ENCODE measurements at places on chromosomes 7 and 10. TPM values are rescaled to one million over a fixed set of nuclear protein-coding genes. Genes with fewer than 3 reads are reported as not detected.
A peak's percentile ranks its signal among the peaks of the same experiment; 100 is the strongest.

GRCh38 chr7:106029451-106029850 is 66.4 kb downstream of the CDHR3 start:
- no peaks in the 10 kb centered on the region for H3K36me3 ChIP-seq
- no peak overlapping the region for H3K27ac ChIP-seq
- H3K4me1 ChIP-seq = no peaks in the 10 kb centered on the region
- DNase-seq = no peak
- no peaks in the 10 kb centered on the region for H3K27me3 ChIP-seq
- no peak overlapping the region for H3K4me3 ChIP-seq

Gene MMP21
- total RNA-seq = 0.14 TPM

DNA sequence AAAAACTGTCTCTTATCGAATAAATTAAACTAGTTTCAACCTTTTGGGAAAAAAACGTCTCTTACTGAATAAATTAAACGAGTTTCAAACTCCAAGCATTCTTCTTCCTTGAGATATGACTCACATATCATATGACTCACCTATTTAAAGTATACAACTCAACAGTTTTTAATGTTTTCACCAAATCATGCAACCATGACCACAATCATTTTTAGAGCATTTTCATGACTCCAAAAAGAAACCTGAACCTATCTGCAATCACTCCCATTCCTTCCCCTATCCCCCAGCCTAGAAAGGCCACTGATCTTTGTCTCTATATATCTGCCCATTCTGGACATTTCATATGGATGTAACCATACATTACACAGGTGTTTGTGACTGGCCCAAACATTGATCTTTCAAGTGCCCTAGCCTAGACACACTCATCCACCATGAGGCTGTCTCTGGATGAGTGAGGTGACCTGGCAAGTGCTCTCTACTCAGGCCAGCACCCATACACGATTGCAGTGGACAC is 115.3 kb downstream of the PIP4K2A start:
- H3K27ac ChIP-seq = no peak overlapping the region
- DNase-seq = no peak
- no peaks in the 10 kb centered on the region for H3K36me3 ChIP-seq
- no peak overlapping the region for H3K4me3 ChIP-seq

GRCh38 chr7:1046722-1047679 is 2.7 kb downstream of the GPR146 start:
- peaks cover 39% of the 10 kb centered on the region for H3K4me1 ChIP-seq
- no peak overlapping the region for H3K27ac ChIP-seq
- no peak overlapping the region for H3K4me3 ChIP-seq
- no peaks in the 10 kb centered on the region for H3K27me3 ChIP-seq
- DNase-seq = no peak
- no peaks in the 10 kb centered on the region for H3K36me3 ChIP-seq

DNA sequence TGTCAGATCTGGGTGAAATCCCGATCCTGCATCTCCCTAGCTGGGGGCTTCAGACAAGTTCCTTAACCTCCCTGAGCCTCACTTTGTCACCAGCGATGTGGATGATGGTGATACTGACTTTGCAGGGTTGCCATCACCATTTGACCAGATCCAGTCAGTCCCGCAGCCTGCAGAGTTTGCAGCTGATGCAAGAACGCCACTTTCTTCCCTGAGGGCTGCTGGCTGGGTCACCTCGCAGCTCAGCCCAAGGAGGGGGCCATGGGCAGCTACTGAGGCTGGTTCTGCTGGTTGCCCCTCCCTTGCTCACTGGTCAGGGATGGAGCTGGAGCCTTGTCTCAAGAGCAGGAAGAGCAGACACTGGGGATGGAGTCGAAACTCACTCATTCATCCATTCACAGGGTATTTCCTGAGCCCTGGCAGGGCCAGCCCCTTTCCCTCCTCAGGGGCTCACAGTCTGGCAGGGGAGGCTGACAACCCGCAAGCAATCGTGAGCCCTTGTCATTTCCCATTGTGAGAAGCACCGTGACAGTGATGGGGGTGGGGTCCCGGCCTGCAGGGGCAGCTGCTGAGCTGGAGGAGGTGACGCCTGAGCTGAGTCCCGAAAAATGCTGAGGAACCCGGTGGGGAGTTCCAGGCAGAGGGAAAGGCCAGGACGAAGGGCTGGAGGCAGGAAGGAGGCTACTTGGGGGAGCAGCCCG is 111.1 kb upstream of the TCF7L2 start:
- no peaks in the 10 kb centered on the region for H3K36me3 ChIP-seq
- no peak overlapping the region for H3K4me3 ChIP-seq
- H3K4me1 ChIP-seq = no peaks in the 10 kb centered on the region
- DNase-seq = no peak
- H3K27me3 ChIP-seq = no peaks in the 10 kb centered on the region

DNA sequence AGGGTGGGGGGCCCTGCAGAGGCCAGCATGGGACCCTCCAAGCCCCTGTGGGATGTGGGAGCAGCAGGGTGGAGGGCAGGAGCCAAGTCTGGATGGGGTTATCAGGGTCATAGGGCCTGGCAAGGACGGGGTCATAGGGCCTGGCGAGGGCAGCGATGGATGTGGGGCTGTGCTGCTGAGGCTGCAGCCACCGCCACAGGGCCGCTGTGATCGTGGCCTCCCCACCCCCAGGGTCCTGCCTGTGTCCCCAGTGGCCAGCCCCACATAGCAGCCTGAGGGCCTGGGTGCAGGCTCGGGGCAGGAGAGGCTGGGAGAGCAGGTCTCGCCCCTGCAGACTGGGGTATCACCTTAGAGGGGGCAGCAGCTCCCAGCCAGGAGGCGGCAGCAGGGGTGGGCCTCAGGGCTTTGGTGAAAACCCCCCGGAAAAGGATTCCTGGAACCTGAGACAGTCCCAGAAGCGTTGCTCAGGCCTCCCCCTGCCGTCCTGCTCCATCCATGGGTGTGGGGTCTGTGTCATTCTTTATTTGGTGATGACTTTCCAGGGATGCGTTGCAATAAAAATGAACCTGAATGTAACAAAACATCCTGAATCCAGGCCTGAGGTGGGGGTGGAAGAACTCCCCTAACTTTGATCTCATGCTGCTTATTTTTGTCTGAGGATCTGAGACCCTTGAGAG is 107.3 kb upstream of the SHH start:
- no peak for DNase-seq
- no peak overlapping the region for H3K4me3 ChIP-seq
- no peaks in the 10 kb centered on the region for H3K36me3 ChIP-seq
- H3K4me1 ChIP-seq = no peaks in the 10 kb centered on the region

DNA sequence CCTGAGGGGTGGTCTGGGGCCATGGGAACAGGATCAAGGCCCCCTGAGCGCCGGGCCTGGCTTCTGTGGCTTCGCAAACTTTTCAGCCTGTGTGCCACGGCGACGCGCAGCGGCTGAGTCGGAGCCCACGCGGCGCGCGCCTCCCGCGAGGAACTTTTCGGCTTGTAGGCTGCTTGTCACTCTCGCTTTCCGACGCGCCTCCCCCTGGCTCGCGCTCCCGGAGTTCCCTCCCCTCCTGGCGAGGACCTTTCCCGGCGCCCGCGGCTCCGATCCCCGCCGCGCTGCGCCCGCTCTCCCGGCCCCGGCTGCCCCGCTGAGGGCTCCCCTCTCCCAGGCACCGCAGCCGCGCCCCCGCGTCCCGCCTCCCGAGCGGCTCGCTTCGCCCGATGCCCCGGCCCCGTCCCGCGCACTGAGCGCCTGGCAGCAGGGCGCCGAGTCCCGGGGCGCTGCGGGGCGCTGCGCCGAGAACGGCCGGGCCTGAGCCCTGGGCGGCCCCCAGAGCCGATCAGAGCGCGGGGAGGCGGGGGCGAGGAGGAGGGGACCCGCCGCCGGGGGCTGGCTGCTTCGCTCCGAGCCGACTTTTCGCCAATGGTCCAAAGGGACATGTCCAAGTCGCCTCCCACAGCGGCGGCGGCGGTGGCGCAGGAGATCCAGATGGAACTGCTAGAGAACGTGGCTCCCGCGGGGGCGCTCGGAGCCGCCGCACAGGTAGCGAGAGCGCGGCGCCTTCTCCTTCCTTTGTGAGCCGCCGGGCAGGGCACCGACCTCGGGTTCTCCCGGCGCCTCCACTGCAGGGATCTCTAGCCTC is at the start of gene CACNB2:
CACNB2 (plus strand) TSS at position 276 of the 808 bp plus-strand sequence.
- H3K27ac ChIP-seq = peak within 1 kb of the TSS; percentile 85
- H3K36me3 ChIP-seq = no peaks in the 10 kb centered on the region
- peak within 1 kb of the TSS; percentile 63 for H3K4me3 ChIP-seq
- peaks cover 9% of the 10 kb centered on the region for H3K4me1 ChIP-seq
- peak; percentile 93 for DNase-seq

Gene GNAI1
- total RNA-seq = 8.6 TPM

GRCh38 chr7:34075523-34076370 is 170.4 kb downstream of the BMPER start:
- no peak for DNase-seq
- no peaks in the 10 kb centered on the region for H3K4me1 ChIP-seq
- H3K36me3 ChIP-seq = no peaks in the 10 kb centered on the region
- no peak overlapping the region for H3K27ac ChIP-seq
- H3K4me3 ChIP-seq = no peak overlapping the region

Gene OR13A1
- not detected for total RNA-seq

- no peak for DNase-seq
- H3K4me3 ChIP-seq = no peak overlapping the region
- no peaks in the 10 kb centered on the region for H3K27me3 ChIP-seq
- H3K36me3 ChIP-seq = no peaks in the 10 kb centered on the region
- no peak overlapping the region for H3K27ac ChIP-seq
Measured at GRCh38 chr7:40889099-40889498, 754.3 kb downstream of the SUGCT start.

DNA sequence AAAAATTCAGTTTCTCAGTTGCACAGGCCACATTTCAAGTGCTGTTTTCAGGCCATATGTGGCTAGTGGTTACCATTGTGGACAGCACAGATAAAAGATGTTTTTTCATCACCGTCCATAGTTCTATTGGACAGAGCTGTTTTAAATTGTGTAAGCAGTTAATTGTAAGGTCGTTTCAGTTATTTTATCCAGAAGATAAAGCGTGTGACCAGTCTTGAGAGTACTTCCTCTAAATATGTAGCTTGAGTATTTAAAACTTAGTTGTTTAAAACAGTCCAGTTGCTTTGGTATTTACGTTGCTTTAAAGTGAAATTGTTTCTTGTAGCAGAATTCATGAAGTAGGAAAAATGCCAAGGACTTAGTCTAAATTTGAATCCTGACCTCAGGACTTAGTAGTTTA is 66.9 kb downstream of the ZNRF2 start:
- H3K4me3 ChIP-seq = no peak overlapping the region
- H3K36me3 ChIP-seq = no peaks in the 10 kb centered on the region
- H3K4me1 ChIP-seq = peaks cover 3% of the 10 kb centered on the region
- H3K27ac ChIP-seq = no peak overlapping the region
- no peak for DNase-seq

Gene NDUFB8
- 57.3 TPM for total RNA-seq

- no peaks in the 10 kb centered on the region for H3K4me1 ChIP-seq
- H3K27ac ChIP-seq = no peak overlapping the region
- no peak overlapping the region for H3K4me3 ChIP-seq
Measured at GRCh38 chr10:124306922-124307371, 111.8 kb downstream of the OAT start.

Gene KAZALD1
- 0.51 TPM for total RNA-seq

GRCh38 chr7:21365866-21366624 is 61.8 kb upstream of the SP4 start:
- no peak overlapping the region for H3K27ac ChIP-seq
- peak; percentile 19 for DNase-seq
- no peaks in the 10 kb centered on the region for H3K36me3 ChIP-seq
- H3K4me1 ChIP-seq = peaks cover 14% of the 10 kb centered on the region

- H3K36me3 ChIP-seq = peaks cover 15% of the 10 kb centered on the region
- peaks cover 6% of the 10 kb centered on the region for H3K4me1 ChIP-seq
- H3K27me3 ChIP-seq = no peaks in the 10 kb centered on the region
- no peak overlapping the region for H3K27ac ChIP-seq
- no peak overlapping the region for H3K4me3 ChIP-seq
- no peak for DNase-seq
Measured at GRCh38 chr7:73555411-73555982, 2.0 kb downstream of the BCL7B start.

DNA sequence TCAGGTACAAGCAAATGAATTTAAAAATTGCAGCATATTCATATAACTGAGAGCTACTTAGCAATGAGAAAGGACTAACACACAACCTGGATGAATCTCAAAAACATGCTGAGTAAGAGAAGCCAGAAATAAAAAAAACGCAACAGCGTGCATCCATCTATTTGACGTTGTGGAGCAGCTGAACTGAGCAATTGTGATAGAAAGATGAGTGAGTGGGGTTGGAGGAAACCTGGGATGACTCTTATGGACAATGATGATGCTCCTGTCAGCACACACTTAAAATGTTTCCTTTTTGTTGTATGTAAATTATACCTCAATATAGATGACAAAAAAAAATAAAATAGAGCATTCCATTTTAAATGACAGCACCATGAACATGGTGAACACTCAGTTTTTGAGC is 36.0 kb upstream of the AKR1E2 start:
- H3K36me3 ChIP-seq = no peaks in the 10 kb centered on the region
- H3K27me3 ChIP-seq = no peaks in the 10 kb centered on the region
- no peak overlapping the region for H3K4me3 ChIP-seq

DNA sequence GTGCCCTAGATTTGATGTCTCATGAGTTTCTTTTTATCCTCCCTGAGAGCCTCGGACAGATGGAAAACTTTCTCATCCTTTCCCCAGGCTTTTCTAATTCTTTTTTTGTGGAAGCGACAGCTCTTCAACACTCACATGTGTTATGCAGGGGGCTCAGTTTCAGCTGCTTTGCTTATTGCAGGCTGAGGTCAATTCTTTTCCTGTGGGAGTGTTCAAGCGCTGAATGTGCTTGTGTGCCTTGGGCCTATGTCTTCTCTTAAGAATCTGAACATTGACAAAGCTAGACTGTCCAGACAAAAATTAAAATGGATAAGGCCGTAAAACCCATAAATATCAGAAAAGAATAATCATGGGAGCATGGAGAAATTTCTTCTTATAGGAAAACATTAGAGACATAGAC is 125.2 kb upstream of the STEAP4 start:
- DNase-seq = no peak
- no peaks in the 10 kb centered on the region for H3K4me1 ChIP-seq
- H3K27me3 ChIP-seq = no peaks in the 10 kb centered on the region
- no peak overlapping the region for H3K4me3 ChIP-seq
- H3K27ac ChIP-seq = no peak overlapping the region
- no peaks in the 10 kb centered on the region for H3K36me3 ChIP-seq

Gene ZPBP
- total RNA-seq = not detected

Gene LIPM
- not detected for total RNA-seq

- H3K27me3 ChIP-seq = no peaks in the 10 kb centered on the region
- no peaks in the 10 kb centered on the region for H3K36me3 ChIP-seq
- no peaks in the 10 kb centered on the region for H3K4me1 ChIP-seq
- no peak overlapping the region for H3K27ac ChIP-seq
Measured at GRCh38 chr10:115321360-115321759, 228.2 kb downstream of the ATRNL1 start.

DNA sequence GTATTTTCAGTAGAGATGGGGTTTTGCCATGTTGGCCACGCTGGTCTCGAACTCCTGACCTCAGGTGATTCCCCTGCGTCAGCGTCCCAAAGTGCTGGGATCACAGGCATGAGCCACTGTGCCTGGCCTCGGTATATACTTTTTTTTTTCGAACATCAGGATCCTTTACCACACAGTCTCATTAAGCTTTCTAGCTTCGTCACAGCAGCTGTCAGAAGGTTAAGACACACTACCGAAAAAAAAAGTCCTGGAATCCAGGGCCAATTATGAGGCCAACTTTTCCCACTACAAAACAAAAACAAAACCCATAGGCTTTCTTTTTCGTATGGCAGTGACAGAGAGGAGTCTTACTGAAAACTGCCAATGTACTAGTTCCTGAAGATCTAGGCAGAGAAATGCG is 30.7 kb downstream of the ZC3HC1 start:
- H3K36me3 ChIP-seq = peaks cover 18% of the 10 kb centered on the region
- no peak overlapping the region for H3K27ac ChIP-seq
- H3K4me1 ChIP-seq = no peaks in the 10 kb centered on the region

Gene SH2D4B
- total RNA-seq = not detected

Gene VWA2
- 6.1 TPM for total RNA-seq

- H3K27me3 ChIP-seq = no peaks in the 10 kb centered on the region
- peak overlapping the region; percentile 41 for H3K4me3 ChIP-seq
- H3K36me3 ChIP-seq = no peaks in the 10 kb centered on the region
- no peaks in the 10 kb centered on the region for H3K4me1 ChIP-seq
- no peak overlapping the region for H3K27ac ChIP-seq
Measured at GRCh38 chr7:33903791-33904680, 1.3 kb upstream of the BMPER start.

Data from pancreas (tissue), 10 donors.